ENCODE measurements at places on chromosomes 3 and 15.

DNA sequence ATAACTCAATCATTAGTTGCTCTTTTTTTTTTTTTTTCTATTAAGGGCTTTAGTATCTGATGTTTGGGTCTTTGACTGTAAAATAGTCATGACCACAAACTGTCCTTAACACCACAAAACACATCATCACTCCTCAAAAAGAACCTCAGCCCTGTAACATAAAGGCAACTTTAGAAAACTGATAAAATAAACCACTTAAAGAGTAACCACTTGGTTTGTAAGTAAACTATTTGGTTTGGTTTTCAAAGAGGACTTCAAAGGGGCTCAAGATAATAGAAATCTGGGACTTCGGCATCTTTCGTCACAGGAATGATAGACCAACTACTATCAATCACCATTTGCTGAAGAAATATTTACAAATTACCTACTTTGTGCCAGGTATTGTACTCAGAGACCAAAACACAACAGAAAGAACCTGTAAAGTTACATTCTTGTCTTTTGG, 167.8 kb downstream of the FOXP1 start:
- DNase-seq, result no peak

GRCh38 chr3:8464668-8465067, 37.0 kb upstream of the LMCD1 start:
- DNase-seq, result no peak

- DNase-seq, result peak; percentile 25
Observed at GRCh38 chr15:60091157-60091556, 87.0 kb downstream of the FOXB1 start.

DNA sequence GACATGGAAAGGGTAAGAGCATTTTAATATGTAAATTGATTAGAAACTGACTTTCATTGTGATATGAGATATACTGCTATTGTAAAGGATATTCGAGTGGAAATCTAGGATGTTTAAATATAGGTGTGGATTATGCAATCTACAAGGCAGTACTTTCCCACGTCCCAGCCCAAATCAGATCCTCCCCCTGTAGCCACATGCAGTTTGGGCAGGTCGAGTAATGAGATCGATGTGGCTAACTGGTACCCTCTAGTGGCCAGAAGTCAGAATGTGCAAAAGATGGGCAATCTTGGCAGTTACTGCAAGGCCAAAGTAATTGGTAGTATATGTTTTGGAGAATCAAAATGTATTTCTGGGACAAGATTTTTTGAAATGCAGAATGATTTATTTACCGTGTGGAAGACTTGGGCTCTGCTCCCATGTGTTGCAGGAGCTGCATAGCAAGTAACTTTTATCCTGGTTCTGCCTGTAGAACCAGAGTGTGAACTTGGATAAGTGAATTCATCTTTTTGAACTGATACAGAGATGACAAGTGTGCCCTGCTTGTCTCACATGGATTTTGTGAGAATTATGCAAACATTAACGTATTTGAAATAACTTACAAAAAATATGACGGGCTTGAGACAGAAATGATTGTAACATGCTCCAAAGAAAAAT, 94.5 kb upstream of the ADAMTSL3 start:
- peak; percentile 57 for DNase-seq

DNA sequence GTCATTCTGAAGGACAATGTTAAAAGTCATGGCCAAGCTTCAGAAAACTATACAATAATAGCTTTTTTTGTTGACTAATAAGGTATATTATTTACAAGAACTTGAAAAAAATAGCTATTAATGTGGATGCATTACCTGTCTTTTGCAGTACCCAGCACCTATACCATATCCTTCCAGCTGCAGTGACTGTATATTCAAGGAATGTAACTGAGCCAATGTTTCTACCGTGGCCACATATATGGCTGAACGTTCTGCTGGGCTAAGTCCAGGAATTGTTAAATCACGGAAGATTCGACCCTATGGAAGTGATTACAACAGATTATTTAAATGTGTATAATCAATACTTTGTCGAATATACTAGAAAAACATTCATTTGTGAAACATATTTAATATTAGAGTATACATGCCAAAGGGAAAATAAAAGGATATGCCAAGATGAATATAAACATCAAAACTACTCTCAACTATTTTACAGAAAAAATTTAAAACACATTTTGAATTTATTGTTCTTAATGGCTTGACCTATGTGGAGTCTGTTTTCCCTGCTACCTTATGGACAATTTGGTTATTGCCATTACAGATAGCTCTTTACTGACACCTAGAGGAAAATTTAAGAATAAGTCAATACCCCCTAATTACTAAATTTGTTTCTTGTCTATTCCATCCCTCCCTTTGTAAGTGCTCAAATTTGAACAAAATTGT, 17.6 kb downstream of the ACAD11 start:
- peak; percentile 63 for DNase-seq

- DNase-seq, result no peak
Observed at GRCh38 chr15:26143221-26143620, 280.1 kb upstream of the ATP10A start.

DNA sequence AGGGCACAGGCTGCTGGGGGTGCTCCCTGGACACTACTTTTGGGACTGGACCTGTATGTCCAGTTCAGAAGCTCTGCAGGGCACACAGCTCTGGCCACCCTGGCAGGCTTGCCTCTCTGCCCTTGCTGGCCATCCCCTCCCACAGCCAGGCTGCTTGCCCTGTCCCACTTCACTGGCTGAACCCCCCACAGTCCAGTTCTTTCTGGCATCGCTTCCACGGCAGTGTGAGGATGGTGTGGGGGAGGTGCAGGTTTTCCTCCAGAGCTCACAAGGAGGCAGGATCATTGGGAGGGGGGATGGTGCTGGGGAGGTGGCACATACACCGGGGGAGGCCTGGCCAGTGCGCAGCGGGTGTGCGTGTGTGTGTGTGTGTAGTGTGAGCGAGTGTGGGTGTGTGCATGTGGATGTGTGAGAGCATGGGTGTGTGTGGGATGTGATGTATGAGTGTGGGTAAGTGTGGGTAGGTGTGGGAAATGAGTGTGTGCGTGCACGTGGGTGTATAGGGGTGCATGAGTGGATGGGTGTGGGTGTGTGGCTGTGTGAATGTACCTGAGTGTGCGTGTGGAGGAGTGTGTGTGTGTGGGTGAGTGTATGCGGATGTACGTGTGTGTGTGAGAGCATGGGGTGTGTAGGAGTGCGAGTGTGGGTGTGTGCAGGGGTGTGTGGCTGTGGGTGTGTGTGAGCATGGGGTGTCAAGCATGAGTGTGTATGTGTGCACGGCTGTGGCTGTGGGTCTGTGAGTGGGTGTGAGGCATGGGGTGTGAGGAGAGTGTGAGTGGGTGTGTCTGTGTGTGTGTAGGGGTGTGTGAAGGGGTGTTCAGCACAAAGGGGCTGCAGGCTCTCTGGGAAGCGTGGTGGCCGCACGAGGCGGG, 155.2 kb downstream of the NSMCE3 start:
- DNase-seq, result no peak

All from ACHN (cell line).